ENCODE measurements at places on chromosomes 1 and 21.

GRCh38 chr21:42276076-42276475, 39.1 kb downstream of the TFF3 start:
- DNase-seq = no peak

DNA sequence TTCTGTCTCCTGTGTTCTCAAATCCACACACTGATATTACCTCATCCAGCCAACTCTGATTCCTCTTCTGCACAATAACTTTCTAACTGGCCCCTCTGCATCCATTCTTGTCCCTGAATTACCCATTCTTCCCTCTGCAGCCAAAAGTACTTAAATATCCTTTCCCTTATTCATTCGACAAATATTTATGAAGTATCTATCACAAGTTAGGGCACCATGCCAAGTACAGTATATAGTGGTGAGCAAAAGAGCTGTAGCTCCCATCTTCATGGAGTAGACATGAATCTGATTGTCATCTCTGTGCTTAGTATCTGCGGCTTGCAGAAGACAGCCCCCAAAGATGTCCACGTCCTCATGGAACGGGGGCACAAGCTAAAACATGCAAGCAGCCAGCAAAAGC, 316.8 kb downstream of the SETD4 start:
- no peak for DNase-seq

DNA sequence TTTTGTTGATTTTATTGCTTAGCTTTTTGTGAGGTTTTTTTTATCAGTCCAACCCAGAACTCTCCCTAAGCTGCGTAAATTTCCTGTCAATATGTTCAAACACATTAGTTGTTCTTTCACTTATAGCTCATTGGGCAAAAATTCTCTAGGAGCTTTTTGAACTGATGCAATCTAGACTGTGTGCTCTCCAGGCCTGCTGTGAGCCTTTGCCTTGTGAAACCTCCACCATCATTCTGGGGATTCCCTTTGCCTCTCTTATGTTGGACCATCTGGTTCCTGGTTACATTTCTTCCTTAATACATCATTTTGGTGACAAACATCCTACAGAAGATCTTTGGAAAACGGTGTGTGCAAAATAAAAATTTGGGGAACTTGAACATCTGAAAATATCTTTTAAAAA, 247.2 kb downstream of the LRRC7 start:
- DNase-seq = no peak

DNA sequence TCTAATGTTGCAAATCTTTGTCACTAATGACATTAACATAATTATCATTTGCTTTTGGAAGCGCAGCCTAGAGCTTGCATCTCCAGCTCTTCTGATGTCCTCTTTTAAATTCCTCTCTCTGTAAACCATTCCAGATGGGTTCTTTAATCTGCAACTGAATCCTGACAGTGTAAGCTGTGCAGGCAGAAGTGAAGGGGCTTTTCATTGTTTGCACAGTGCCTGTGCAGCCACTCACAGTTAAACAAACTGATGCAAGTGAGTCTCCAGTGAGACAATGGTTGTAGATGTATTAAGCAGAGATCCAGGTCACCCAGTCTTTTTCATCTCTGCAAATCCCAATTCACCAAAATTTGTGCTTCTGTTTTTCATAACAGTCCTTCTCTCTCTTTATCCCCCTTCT, 22.5 kb upstream of the FCRL5 start:
- no peak for DNase-seq

- DNase-seq = no peak
Measured at GRCh38 chr1:204413170-204413535, 1.5 kb upstream of the PPP1R15B start.

GRCh38 chr1:59674595-59674994, 140.2 kb upstream of the HOOK1 start:
- no peak for DNase-seq

- no peak for DNase-seq
Measured at GRCh38 chr1:109847251-109847650, 63.4 kb upstream of the CSF1 start.

GRCh38 chr1:19814681-19815503, at the start of gene RNF186:
Gene RNF186, minus strand, starts transcription at chr1:19815283. Its CDS starts 182 bp downstream, at chr1:19815101.
- DNase-seq = no peak

DNA sequence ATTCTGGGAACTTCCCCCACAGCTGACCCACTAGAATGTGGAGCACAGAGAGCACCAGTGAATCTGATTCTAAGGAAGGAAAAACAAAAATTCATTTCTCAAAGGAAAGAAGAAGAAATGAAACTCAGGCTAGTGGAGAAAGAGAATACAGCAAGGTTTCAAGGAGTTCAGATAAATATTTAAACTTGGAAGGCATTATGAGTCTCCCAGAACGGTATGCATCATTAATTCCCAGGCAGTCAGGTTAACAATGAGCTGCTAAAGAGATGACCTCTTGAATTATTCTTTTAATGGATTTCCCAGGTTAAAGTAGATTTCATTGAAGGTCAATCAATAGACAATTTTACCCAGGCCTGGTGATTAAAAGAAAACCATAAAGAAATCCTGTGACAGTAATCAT, 103.6 kb upstream of the KAZN start:
- DNase-seq = no peak

- no peak for DNase-seq
Measured at GRCh38 chr21:45295576-45296365, 8.1 kb upstream of the POFUT2 start.

DNA sequence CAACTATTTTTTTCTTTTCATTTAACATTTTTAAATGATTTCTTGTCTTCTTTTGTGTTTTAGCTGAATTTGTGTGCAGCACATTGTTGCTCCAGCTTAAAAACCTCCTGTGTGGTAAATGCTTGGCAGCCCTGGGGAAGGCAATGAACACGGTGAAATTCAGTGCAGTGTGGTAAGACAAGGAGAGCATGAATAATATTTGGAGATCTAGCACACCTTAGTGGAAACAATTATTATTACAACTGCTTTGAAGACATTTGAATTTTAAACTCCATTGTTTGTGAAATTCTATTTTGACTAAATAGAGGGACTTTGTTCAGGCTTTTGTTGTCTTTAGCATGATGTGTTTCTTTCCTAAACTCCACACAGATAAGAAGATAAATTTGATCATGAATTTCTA, 242.6 kb upstream of the CXADR start:
- DNase-seq = no peak
